ENCODE measurements at places on chromosomes 16 and 17.

- DNase-seq: no peak
Observed at GRCh38 chr16:84892097-84892496, 72.3 kb downstream of the CRISPLD2 start.

DNA sequence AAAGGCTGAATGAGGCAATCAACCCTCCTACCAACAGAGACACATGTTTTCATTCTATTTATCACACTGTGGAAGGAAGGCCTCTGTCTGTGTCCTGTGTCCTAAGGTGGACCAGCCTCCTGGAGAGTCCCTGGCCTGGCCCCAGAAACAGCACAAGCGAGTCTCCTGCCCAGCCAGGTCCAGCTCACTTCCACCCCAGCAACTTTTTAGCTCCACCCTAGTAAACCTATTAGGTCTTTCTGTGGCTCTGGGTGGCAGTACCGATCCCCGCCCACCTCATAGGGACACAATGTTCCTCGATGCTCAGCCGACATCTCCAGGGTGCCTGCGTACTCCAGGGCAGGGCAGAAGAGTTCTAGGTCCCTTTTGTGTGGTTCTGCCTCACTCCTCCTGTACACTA lies 10.7 kb downstream of the DRC3 start:
- DNase-seq: no peak

DNA sequence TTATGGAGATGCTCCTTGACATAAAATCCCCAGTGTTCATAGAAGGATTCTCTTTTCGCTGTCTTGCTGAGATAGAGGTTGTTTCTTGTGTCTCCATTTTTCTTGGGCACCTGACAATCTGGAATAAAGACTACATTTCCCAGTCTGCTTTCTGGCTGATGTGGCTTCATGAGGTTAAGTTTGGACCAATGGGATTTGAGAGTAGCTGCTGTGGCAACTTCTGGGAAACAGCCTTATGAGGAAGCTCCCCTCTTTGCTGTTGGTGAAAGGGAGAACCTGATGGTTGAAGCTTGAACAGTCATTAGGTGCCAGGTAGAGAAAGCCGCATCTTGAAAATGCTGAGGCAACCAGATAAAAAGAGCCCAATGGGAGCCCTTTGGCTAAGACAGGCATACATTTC lies 24.4 kb downstream of the HS3ST4 start:
- no peak for DNase-seq

GRCh38 chr17:75899353-75899752 lies 2.6 kb upstream of the TRIM65 start:
- no peak for DNase-seq

- DNase-seq: no peak
Observed at GRCh38 chr16:72677662-72678447, 370.1 kb downstream of the ZFHX3 start.

DNA sequence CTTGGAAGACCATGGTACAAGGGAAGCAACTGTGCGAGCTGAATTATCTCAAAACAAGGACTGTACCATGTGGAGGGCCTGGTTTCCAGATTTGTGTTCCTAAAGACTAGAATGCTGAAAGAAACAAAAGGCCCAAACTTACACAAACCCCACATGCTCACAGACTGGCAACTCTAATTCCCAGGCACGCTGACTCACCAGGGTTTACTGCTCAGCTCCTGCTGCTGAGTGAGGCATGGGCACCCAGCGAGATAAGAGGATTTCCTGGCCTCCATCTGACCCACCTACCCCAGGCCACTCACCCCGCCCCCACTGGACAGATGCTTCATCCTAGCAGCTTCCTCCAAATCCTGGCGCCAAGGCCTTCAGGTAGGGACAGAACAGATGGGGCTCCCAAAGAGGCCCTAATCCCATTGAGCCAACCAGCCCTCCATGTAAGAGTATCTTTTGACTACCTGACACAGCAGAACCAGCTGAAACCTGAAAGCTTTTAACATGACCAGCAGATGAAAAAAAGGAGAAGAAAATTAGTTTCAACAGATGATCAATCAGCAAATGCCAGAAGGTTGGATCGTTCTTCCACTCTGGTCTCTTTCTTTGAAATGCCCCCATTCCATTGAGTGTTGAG lies 33.9 kb downstream of the DCUN1D3 start:
- no peak for DNase-seq

DNA sequence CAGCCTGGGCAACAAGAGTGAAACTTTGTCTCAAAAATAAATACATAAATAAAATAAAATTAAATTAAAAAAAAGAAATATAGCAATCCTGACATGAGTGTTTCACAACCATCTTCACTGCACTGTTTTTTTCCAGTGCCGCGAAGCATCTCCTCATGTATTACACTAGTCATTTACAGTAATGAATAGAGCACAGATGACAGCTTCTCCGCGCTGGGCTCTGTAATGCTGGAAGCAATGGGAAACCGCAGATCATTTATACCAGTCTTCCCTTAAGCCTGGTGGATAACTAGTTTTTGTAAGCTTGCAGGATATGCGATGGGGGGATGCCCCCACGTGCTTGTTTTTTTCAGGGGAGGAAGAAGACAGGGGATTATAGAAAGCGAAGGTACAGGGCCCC lies 86.9 kb downstream of the MYH13 start:
- DNase-seq: no peak

DNA sequence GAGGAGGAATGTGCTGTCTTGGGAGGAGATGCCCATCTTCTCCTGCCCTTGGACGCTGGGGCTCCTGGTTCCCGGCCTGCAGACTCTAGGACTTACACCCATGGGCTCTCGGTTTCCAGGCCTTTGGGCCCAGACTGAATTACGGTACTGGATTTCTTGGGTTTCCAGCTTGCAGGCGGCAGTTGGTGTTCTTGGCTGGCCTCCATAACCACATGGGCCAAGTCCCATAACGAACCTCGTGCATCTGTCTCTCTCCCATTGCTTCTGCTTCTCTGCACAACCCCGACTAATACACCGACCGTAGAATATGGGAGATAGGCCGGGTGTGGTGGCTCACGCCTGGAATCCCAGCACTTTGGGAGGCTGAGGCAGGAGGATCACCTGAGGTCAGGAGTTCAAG lies 162.6 kb downstream of the SDK2 start:
- DNase-seq: no peak

GRCh38 chr17:77726549-77727006 lies 231.9 kb upstream of the TNRC6C start:
- DNase-seq: no peak

GRCh38 chr16:71852561-71852960 lies 6.8 kb downstream of the ATXN1L start:
- no peak for DNase-seq

DNA sequence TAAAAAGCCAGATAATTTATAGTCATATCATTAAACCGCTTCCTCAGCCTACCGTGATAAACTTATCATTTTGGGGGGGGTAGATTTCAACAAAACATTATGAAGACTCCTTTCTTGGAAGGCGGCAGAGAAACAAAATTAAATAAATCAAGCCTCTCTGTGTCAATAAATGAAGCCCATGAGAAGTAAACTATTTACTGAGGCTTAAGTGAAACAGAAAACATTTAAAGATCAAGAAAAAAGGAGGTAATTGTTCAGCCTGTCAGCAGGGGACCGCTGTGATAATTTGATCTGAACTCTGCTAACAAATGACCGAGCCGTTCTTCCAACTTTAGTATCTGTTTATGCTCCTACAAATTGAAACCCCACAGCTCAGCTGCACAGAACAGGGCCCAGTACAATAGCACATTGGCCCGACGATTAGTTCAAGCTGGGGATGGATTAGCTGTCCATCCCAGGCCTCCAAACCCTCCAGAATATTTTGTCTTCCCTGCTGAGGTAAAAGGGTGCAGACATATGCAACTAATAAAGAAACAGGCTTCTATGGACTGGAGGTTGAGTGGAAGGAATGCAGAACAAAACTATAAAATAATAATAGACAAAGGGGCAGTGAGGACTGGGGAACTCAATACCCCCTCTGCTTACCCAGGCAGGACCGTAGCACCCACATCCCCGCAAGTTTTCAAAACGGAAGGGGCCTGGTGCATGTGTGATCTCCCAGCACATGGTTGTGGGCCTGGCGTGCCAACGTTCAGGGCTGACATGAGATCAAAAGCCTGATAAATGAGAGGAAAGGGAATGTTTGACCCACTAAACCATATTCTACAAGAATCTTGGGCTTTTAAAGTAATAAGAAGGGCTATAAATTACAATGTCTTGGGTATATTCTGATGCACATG lies 298.1 kb upstream of the IRX5 start:
- DNase-seq: no peak

DNA sequence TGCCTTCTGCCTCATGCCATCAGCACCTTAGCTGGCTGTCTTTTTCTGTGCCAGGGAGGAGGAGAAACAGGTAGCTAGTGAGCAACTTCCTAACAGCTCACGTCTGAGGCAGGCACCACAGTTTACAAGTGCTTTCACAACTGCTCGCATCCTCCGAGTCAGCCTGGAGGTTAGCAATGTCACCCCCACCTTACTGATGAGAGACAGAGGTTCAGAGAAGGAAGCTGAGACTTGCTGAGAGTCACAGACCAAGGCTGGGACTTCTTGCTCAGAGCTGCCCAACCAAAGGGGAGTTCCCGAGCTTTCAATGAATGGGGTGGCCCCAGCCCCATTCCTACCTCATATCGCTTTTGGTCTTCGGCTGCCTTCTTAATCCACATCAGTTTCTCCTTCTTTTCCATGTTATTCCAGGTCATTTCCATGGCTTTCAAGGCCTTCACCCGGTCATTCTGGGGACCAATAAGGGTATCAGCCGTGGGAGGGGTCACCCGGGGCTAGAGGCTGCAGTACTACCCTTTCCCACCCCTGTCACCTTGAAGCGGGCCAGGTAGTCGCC lies 9.6 kb downstream of the UBTF start:
- no peak for DNase-seq

- no peak for DNase-seq
Observed at GRCh38 chr17:9242497-9242881, 221.2 kb downstream of the NTN1 start.

- DNase-seq: no peak
Observed at GRCh38 chr16:56932721-56933619, 1.0 kb downstream of the HERPUD1 start.

- DNase-seq: no peak
Observed at GRCh38 chr17:59676716-59677115, 30.5 kb downstream of the PTRH2 start.

GRCh38 chr17:77510133-77510796 lies 369.5 kb downstream of the SEC14L1 start:
- DNase-seq: no peak

- no peak for DNase-seq
Observed at GRCh38 chr16:29699324-29700219, 20.6 kb downstream of the QPRT start.

- DNase-seq: no peak
Observed at GRCh38 chr17:62723842-62724241, 84.3 kb downstream of the MARCHF10 start.

- no peak for DNase-seq
Observed at GRCh38 chr17:31291820-31292219, 5.2 kb downstream of the OMG start.

- DNase-seq: no peak
Observed at GRCh38 chr16:11331967-11332366, 13.3 kb upstream of the RMI2 start.

DNA sequence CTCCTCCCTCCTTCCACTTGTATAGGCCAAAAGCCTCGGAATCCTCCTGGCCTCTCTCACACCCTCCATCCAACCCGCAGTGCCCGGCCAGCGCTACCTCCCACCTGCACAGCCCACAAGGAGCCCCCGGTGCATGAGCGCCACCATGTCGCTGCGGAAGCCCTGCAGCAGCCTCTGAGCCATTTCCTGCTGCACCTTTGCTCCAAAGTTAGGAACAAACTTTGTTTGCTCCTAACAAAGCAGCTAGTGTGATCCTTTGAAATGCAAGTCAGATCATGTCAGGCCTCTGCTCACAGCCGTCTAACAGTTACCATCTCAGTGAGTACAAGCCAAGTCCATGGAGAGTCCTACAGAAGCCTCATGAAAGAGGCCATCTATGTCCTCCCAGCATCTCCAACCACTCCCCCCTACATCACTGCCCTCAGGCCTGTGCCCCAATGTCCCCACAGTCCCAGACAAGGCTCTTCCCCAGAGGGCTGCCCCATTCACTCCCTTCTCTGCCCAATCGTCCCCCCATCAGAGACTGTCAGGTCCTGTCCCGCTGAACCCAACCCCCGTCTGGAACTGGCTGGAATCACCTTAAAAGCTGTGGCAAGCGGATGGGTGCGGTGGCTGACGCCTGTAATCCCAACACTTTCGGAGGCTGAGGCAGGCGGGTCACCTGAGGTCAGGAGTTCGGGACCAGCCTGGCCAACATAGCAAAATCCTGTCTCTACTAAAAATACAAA lies 7.5 kb downstream of the DCAKD start:
- no peak for DNase-seq

DNA sequence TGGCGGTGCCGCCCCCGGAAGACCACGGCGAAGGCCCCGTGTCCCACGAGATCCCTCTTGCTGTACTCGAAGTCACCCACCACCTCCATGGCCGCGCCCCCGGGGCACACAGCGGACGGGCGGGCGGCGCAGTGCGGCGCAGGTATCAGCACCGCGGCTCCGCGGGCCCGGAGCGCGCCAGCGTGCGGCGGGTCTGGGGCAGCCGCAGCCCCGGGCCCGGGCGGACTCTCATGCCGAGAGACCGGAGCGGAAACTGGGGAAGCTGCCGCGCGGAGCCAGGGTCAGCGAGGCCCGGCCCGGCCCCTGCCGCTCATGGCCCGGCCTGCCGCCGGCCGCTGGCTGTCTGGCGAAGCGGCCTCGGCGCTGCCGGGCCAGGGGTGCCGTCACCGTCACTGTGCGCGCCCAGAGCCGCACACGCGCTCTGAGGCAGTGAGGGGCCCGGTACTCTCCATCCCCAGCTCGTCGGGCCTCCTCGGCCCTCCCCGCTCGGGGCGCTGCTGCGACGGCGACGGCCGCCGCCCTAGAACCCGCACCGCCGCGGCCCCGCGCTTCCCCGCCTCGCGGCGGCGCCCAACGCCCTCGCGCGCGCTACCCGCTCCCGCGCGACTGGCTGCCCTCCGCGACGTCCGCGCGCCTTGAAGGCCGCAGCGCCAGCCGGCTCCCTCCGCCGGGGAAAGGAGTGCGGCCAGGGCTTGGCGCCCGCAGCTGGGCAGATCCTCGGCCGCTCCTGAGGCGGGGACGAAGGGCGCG lies at the start of gene ULK2:
Gene ULK2, minus strand, starts transcription at position 608 of the 750 bp plus-strand sequence. Its CDS starts 519 bp downstream, at position 89.
- peak; percentile 7 for DNase-seq

DNA sequence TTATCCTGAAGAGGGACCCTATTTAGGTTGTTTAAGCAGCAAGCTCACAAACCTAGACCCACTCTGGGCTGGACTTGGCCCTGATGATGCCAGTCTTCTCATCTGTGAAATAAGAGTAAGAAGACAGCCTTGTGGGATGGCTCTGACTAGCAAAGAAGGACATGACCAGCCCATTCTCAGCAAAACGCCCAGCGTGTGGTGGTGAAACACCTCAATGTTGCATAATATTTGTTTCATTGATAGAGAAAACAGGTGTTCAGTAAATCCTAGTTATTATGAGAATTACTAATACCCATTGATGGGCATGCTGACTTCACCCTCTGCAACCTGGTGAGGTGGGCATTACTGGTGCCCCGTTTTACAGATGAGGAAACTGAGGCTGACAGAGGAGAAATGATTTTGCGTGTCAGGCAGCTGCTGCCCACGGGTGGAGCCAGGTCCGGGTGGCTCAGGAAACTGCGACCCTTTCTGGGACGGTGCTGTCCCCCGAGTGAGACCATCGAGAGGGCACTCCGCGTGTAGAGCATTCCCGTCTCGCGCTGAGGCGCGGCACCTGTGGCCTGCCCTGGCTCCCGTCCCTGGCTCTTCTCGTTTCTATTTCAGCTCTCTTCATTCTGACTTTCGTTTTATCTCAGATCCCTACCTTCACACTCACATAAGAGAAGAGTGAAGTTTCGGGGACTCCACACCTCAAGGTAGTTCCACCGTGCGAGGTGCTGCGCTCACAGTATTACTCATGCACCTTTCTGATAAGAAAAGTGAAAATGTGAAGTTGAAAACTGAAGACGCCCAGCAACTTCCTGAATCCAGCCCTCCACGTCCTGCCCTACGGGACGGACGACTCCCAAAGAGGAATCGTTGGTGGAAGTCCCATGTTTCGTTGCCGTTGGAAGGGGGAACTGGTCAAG lies 48.5 kb downstream of the IRF8 start:
- no peak for DNase-seq
